ENCODE measurements at places on chromosomes 16 and 17.

DNA sequence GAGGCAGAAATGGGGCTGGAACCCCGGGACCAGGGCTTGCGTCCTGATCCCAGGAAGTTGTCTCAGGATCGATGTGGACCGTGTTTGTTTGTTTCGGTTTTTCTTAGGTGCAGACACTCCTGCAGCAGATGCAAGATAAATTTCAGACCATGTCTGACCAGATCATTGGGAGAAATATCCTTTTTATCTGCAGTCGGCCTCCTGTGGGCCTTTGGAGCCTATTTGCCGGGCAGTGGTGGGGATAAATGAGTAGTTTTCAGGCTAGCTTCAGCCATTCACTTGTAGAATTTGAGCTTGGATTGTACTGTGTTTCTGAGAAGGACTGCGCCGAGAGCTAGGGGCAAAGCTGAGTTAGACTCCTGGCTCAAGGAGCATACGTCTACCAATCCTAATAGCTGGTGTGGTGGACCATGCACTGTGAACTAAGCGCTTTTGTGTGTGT, 816 bp downstream of the HSBP1 start:
- DNase-seq, result no peak

GRCh38 chr16:77877712-77878347, 89.5 kb downstream of the VAT1L start:
- no peak for DNase-seq

DNA sequence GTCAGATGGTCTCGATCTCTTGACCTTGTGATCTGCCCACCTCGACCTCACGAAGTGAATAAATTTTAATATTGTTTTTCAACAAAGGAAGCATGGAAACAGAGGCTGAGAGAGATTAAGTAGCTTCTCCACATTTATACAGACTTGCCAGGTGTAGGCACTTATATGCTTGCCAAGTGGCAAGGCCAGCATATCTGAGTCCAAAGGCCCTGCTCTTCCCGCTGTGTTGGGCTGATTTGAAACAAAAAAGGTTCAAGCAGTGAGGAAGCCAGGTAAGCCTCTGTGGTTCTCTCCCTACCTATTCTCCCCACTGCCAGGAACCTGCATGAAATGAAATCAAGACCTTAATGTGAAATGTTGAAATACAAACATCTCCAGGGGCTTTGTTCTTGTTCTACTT, 7.5 kb upstream of the SLC6A4 start:
- DNase-seq, result no peak

DNA sequence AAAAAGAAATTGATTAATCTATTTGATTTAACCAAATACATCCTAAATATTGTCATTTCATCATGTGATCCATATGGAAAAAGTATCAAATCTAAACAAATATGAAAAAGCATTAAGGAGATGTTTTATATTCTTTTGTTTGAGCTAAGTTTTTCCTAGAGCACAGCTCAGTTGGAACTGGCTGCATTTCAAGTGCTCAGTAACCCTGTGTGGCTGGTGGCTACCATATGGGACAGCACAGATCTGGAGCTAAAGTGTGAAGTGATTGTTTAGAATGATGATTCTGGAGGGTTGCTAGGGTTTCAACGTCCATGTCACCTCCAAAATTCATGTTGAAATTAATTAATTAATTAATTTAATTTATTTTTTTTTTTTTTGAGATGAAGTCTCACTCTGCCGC, 137.5 kb downstream of the XYLT1 start:
- no peak for DNase-seq

- no peak for DNase-seq
Measured at GRCh38 chr17:66190738-66191592, 968 bp downstream of the CEP112 start.

GRCh38 chr16:75282466-75283281, 31.2 kb upstream of the BCAR1 start:
- no peak for DNase-seq

- DNase-seq, result no peak
Measured at GRCh38 chr17:69018022-69018615, 42.6 kb downstream of the ABCA9 start.

DNA sequence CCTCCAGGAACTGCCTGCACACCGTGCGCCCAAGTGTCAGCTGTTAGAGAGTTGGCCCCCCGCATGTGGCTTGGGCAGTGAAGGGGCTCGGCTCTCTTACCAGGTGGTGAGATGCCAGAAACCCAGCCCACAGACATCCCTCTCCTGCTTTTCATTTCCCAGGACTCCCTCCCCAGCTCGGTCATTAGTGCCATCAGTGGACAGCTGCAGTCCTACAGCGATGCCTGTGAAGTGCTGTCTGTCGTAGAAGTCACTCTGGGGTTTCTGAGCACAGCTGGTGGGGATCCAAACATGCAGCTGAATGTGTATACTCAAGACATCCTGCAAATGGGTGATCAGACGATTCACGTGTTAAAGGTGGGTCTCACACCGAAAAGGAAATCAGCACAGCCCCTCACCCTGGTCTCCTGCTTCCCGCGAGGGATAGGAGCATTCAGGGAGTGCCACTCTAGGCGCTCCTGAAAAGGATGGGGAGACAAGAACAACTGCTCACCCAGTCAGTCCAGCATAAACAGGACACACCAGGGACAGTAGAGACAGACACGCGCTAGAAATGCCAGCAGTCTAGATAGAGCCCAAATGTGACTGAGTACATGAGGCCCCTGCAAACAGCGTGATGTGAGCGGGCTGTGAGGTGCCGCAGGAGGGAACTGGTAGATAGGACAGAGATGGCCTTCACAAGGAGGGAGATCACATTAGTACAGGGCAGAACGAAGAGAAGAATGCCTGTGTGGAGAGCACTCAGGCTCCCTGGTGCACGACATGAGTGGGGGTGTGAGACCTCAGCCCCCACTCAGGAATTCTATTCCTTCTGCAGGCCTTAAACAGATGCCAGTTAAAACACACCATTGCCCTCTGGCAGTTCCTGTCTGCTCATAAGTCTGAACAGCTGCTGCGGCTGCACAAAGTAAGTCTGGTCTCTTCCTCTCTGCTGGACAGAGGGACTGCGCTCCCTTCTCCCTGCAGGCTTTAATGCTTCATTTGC, 25.7 kb upstream of the ENDOV start:
- DNase-seq, result no peak

- no peak for DNase-seq
Measured at GRCh38 chr16:4098501-4098900, 17.7 kb downstream of the ADCY9 start.

DNA sequence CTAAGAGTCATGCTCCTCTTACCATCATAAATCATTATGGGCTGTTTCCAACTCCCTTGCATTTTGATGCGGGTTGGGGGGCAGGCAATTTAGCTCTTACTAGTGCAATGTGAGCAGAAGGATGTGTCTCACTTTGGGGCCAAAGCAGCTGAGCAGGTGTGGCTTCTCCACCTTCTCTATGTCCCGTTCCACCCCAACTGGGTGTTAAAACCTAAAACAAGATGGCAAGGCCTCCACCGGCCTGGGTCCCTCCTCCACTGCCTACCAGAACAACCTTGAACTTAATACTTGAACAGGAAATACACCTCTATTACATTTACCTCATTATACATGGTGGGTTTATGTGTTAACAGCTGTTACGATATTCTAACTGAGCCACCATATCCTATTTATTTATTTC, 52.8 kb downstream of the TOX3 start:
- DNase-seq, result no peak

GRCh38 chr17:47225436-47225858, 16.3 kb downstream of the MYL4 start:
- DNase-seq, result no peak

GRCh38 chr16:83971165-83972130, 3.4 kb downstream of the NECAB2 start:
- DNase-seq, result peak; percentile 22

DNA sequence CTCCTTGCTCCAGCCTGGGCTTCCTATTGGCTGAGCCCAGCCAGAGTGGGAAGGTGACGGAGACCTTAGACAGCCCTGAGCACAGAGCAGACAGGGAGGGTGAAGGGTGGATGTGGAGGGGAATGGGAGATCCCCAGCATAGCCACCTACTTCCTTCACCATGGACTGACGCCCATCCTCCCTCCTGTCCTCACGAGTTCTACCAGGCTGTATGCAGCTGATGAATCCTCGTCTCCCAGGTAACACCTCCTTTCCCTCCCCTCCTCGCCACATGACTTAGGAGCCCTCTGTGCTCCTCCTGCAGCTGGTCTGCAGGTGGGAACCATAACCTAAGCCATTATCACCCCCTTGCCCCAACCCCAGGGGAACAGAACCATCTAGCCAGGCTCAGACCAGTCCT, 9.0 kb upstream of the CRHR1 start:
- DNase-seq, result no peak

DNA sequence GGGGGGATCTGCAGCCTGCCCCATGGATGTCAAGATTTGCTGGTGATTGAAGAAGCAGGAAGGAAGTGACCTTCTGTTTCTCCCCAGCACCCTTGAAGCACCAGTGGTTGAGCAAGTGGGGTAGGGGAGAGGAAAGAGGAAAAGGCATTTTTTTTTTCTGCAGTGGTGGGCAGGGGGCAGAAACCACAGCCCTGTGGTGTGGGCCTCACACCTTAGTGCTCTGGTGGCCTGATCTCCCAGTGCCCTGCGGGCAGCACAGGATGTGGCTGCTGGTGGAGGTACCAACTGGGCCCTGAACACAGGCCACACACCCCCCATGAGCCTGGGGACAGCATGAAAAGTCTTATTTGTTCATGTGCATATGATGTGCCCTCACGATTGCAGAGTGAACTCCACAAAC, 7.1 kb downstream of the ITGAD start:
- DNase-seq, result no peak

DNA sequence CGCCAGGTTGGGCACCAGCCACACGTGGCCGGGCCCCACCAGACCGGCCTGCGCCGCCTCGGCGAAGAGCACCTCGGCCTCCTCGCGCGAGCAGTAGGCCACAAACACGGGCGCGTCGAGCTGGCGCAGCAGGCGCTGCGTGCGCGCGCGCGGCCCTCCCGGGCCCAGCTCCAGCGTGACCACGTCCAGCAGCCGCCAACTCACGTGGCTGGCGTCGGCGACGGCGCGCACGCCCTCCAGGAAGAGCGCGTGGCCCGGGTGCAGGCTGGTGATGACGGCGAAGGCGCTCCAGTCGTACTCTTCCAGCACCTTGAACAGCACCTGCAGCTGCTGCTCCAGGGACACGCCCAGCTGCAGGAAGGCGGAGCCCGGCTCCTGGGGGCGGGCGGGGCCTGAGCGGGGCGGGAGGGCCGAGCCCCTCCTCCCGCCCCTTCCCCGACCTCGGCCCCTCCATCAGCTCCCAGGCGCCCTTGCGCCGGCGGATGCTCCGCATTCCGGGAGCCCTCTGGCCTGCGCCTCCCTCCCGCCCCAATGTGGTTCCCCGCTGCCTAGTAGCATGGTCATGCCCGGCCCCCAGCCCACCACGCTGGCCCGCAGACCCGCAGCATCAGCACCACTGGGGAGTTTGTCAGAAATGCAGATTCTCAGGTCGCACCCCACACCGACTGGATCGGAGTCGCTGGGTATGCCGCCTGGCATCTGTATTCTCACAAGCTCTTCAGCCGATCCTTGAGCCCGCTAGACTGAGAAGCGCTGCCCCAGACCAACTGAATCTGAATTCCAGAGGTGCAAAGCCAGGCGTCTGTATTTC, 7.2 kb downstream of the GRIN2C start:
- no peak for DNase-seq

- DNase-seq, result no peak
Measured at GRCh38 chr17:82592767-82593589, 55.3 kb downstream of the WDR45B start.
